ENCODE measurements at places on chromosomes 13 and 19.

DNA sequence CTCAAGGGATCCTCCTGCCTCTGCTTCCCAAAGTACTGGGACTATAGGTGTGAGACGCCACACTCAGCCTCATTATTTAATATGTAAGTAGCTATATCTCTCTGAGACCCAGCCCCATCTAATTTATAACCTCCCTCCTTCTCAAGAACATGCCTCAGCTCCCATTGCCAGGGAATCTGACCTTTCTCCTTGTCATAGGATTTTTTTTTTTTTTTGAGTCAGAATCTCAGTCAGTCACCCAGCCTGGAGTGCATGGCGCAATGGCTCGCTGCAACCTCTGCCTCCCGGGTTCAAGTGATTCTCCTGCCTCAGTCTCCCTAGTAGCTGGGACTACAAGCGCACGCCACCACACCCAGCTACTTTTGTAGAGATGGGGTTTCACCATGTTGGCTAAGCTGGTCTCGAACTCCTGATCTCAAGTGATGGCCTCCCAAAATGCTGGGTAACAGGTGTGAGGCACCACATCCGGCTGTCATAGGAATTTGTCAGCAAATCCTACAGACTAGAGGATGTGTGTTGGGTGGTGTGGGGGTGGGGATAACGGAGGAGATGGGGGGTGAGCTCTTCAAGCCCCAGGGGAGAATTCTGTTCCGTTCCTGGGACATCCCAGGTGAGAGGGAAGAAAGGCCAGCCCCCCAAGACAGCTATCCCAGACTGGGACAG, 5.1 kb upstream of the EPS8L1 start:
- DNase-seq, result no peak

DNA sequence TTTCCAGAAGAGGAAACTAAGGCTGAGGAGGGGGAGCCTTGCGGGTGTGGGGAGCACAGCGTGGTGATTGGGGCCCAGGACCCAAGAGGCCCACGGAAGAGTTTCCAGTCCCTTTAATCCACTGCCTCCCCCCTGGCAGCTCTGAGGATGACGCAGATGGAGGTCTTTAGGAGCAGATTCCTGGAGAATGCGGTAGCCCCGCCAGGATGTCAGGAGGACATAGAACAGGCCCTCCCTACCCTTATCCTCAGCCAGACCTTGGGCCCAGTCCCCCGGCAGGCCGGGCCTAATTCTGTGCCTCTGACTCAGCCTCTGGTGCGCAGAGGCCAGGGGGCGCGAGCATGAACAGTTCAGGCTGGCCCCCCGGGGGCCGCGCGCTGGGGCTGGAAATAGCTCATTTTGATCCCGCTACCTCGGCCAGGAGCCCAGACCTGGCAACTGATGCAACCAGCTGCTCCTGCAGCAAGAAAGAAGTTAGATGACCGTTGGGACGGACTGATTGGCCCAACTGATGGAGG, 461 bp upstream of the HSPB6 start:
- DNase-seq, result no peak

DNA sequence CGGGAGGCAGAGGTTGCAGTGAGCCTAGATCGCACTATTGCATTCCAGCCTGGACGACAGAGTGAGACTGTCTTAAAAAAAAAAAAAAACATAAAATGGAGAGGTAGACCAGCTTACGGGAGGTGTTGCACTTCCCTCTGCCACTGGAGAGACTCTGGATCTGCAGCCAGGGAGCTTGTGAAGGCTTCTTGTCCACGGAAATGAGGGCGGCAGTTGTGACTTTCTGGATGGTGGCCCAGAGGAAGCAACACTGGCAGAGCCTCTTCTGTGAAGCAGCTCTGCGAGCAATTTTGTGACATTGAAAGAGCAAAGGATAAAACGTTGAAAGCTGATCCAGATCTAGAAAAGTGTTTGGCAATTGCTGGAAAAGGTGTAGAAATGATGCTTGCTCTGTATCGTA, 10.4 kb downstream of the SPINT2 start:
- no peak for DNase-seq

GRCh38 chr13:94548382-94548781, 47.6 kb downstream of the TGDS start:
- DNase-seq, result peak; percentile 0

- no peak for DNase-seq
Measured at GRCh38 chr13:32147193-32147592, 115.6 kb downstream of the FRY start.

DNA sequence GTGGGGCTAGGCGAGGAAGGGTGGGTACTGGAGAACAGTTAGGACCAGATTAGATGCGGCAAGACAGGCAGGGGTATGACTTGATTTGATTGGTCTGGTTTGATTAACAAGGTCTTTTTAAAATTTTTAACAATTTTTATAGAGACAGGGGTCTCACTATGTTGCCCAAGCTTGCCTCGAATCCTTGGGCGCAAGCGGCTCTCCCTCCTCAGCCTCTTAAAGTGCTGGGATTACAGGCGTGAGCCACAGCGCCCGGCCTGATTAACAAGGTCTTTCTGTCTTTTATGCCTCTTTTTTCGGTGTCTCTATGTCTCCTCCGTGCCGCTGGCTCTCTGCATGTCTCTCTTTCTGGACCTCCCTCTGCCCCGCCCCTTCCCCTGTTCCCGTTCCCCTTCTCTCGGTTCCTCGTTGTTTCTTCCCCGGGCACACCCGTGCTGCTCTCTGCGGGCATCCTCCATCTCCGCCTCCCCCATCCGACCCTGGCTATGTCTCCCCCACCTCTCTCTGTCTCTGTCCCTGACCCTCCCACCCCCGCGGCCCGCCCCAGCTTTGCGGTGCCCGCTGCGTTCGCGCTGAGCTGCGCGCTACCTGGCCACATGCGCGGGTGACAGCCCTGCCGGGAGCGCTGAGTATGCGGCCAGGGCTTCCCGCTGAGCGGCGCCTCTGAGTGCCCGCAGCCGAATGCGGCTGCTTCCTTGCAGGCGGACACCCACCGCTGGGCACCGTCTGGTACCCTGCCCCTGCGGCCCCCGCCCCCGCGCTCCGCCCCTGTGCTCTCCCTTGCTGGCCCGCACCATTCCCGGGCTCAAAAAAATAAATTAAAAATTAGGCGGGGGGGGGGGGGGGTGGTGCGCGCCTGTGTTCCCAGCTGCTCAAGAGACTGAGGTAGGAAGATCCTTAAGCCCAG, 8.1 kb upstream of the SDHAF1 start:
- DNase-seq, result no peak

- DNase-seq, result no peak
Measured at GRCh38 chr19:38635483-38636399, 11.7 kb upstream of the ACTN4 start.

DNA sequence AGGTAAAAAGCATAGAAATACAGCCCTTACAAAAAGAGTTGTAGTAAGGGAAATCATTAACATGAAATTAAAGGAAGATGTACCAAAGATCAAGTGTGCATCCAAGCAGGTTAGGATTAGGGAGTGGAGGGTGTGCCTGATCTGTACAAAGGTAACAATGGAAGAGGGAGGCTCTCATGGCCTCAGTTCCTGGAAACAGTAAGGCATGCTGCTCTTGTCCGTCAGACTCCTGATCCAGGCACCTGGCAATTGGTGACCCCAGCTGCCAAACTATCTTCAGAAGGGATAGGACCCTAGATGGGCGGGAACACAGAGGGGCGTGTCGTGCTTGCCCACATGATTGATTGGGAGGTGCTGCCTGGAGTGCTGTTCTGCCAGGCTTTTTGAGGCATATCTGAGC, 4.5 kb downstream of the TEX26 start:
- no peak for DNase-seq

- no peak for DNase-seq
Measured at GRCh38 chr13:44110091-44110621, 230.5 kb downstream of the LACC1 start.

DNA sequence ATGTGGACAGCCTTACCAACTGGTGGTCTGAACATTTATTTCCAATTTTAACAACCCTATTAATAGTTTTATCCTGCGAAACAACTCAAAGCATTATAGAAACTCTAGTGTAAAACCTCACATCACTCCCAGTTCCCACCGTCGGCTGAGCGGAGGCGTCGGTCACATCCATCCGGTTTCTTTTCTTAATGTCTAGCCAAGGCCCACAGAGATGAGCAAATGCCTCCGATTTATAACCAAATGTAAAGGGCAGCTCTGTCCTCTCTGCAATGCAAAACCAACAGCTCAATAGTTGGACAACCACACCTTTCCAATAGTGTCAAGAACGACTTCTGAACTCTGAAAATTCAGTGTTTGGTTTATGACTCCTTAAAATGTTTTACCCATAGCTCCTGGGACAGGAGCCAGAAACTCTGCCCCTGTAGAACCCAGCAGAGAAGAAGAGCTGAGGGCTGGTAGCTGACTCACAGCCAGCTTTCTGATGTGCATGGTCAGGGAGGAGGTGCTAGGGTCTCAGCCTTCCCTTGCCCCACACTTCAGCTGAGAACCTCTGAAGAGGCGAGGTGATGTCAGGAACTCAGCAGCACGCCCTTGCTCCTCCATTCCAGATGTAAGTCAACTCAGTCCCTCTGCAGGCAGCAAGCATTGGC, 90.2 kb upstream of the UQCRFS1 start:
- no peak for DNase-seq

- DNase-seq, result no peak
Measured at GRCh38 chr19:38919837-38920601, 8.0 kb upstream of the CCER2 start.
